HFF-Myc (cell line): ENCODE measurements at places on chromosomes 3 and 15.

DNA sequence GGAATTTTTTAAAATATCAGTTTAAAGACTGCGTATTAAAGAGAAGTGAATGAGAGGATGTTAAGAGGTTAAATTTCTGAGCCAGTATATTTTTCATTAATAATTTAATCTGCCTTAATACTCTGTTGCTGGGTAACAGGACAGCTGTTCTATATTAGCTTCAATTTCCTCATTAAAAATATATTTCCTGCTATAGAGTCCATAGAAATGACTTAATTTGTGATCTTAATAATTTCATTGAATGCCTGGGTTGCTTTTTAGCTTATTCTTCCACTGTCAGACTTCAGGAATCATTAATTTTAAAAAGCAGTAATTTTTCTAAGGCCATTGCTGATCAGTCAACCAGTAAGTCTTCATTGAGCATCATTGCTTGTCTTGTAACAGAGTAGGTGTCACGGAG is 129.0 kb downstream of the THSD4 start:
- no peak for DNase-seq

GRCh38 chr3:172227340-172228035 is 188.1 kb downstream of the FNDC3B start:
- no peak for DNase-seq

GRCh38 chr3:137992592-137992991 is 17.4 kb upstream of the CLDN18 start:
- no peak for DNase-seq

DNA sequence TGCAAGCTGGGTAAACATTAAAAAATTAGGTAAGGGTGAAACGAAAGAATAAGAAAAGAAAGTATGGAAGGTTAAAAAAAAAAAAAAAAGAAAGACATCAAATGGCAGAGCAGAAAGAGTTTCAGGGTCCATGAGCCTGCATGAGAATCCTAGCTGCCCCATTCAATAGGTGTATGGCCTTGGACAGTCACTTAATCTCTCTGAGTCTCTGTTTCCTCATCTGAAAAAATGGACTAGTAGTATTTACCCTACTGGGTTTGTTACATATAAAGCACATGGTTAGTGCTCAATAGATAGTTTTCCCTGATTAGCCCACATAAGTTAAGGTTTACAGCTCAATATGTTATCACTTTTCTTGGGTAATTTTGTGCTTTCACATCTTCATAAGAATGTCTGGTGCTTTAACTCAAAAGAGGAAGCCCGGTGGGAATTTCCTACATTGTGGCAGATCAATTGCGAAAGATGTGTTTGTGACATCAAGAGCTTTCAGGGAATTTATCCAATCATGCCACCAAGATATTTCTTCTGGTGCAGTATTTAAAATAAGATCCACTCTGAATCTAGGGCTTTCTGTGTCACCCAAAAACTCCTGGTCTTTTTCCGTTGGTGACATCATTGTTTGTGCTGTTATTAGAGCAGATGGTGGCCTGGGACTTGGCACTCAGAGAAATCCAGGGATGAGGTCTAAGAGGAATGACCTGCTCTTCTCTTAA is 57.2 kb upstream of the UBE2E1 start:
- no peak for DNase-seq

DNA sequence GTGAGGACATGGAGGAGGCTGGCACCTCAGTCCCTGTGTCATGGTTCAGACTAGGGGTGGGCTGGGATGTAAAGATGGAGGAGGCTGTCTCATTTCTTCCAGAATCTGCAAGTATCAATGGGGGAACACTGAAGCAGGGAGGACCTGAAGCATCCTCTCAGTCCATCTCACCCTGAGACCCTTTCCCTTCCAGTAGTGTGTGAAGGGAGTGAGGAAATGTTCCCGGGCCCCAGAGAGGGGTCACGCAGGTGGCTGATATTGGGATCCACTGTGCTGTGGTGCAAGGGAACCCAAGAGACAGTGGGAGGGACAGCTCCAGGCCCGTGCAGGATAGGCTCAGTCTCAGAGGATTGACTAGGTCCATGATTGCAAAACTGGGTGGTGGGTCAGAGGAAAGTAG is 72.2 kb upstream of the ADPGK start:
- DNase-seq = no peak

- no peak for DNase-seq
Observed at GRCh38 chr15:35756623-35757022, 210.7 kb upstream of the DPH6 start.

DNA sequence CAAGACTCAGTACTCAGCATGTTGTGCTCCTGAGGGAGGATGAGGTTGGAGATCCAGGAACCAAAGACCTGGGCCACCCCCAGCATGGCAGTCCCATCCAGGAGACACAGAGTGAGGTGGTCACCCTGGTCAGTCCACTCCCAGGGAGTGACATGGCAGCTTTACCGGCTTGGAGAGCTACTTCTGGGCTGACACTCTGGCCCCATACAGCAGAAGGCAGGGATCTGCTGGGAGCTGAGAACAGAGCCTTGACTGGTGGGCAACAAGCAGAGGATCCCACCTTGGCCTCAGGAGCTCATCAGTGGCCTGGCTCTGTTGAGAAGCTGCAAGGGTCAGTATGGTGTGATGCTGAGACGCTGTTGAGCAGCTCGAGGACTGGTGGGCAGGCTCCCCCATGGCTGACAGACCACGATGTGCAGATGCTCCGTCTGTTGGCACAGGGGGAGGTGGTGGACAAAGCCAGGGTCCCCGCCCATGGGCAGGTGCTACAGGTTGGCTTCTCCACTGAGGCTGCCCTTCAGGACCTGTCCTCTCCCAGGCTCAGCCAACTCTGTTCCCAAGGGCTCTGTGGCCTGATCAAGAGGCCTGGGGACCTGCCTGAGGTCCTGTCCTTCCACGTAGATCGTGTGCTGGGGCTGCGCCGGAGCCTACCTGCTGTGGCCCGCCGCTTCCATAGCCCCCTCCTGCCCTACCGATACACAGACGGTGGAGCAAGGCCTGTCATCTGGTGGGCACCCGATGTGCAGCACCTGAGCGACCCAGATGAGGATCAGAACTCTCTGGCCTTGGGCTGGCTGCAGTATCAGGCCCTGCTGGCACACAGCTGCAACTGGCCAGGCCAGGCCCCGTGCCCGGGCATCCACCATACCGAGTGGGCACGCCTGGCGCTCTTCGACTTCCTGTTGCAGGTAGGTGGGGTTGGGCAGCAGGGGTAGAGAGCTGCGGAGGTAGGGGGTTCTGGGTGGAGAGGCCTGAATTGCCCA is 53.8 kb downstream of the GASK1A start:
- DNase-seq = no peak

DNA sequence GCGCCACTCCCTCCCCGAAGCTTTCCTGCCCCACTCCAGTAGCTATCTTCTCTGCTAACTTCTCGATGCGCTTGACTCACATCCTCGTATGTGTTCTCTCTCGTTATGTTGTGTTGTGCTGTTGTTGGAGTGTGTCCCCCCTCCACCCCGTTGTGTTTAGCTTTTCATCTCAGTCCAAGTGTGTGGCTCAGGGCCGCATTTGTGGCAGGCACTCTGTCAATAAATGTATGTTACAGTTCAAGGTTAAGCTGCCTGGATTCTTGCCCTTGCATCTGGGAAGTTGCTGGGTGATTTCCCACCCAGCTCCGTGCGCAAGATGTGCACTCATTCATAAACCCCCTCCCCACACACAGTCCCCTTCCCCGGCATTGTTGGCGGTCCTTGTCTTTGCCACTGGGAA is 71.9 kb downstream of the PGPEP1L start:
- DNase-seq = no peak

- no peak for DNase-seq
Observed at GRCh38 chr15:40477642-40478327, 7.0 kb downstream of the CHST14 start.

- DNase-seq = peak; percentile 48
Observed at GRCh38 chr15:59501597-59501996, 63.6 kb downstream of the FAM81A start.

GRCh38 chr3:96466441-96466840 is 348.0 kb upstream of the EPHA6 start:
- no peak for DNase-seq

- no peak for DNase-seq
Observed at GRCh38 chr3:107919239-107919638, 171.6 kb downstream of the CD47 start.

- no peak for DNase-seq
Observed at GRCh38 chr15:52428297-52428696, 100.4 kb downstream of the MYO5A start.

DNA sequence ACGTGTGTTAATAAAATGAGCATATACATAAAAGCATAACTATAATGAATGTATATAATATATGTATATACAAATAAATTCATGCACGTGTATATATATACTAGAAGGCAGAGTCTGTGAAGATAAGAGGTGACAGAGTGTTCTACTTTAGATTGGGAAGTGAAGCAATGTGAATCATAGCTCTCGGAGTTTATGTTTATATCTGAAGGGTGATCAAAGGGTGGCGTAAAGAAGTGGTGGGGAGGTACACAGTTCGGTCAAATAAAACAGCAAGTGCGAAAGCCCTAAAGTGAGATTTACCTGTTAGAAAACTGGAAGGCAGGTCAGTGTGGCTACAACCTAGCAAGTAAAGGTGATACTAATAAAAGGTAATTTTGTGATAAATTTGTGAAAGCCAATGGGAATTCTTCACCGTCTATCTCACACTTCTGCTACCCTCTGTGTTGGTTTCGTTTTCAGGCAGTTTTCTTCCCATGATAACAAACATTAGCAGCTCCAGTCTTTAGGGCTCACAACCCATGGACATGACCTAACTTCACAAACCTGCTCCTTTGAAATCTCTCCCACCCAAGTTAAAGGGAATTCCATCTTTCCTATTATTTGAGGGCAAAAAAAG is 46.7 kb upstream of the BCHE start:
- DNase-seq = no peak

DNA sequence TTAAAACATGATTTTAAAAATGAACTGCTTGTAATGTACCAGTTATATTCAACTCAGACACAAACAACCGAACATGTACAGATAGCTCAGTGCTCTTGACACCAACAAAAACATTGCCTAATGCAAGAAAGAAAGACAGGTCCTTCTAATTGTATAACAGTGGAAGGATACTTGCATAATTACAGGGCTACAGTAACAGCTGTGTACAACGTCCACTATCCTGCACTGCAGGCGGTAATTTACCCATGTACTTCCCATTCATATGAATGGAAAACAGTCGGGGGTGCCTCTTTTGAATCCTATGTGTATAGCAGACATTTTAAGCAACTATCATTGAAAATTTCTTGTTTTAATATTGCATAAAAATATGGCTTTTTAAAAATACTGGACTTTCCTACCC is 41.1 kb upstream of the PLSCR5 start:
- no peak for DNase-seq

- DNase-seq = no peak
Observed at GRCh38 chr15:100332721-100333120, 9.1 kb downstream of the ADAMTS17 start.

DNA sequence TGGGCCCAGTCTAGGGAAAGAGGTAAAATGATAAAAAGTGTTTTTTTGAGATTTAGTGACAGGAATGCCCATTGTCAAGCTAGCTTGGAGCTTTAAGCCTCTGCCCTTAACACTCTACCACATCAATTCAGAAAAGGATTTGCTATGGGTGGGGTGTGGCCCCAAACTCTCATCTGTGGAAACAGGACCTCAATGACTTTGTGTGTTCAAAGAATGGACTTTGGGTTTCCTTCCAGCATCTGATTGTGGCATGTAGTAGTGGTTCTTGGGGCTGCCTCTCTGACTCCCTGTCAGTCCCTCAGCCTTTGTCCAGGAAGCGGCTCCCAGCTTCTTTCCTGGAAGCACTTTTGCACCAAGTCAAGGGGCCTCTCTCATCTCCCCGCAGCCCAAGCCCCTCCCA is 56.1 kb downstream of the CCNL1 start:
- no peak for DNase-seq

DNA sequence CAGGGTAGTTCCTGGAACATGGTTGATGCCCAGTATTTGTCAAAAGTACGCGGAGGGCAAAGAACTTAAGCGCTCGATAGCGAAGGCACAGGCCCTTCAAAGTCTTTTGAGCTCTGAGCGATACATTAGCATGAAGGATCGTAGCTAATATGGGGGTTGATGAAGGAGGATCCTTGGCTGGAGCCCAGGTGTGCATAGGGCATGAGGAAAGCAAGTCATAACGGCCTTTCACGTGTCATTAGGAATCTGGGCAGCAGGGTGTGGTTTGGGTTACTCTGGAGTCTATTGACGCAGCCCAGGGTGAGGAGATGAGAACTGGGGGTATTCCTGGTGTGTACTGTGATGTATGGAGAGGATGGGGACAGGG is 31.7 kb downstream of the SPINK8 start:
- DNase-seq = peak; percentile 14

DNA sequence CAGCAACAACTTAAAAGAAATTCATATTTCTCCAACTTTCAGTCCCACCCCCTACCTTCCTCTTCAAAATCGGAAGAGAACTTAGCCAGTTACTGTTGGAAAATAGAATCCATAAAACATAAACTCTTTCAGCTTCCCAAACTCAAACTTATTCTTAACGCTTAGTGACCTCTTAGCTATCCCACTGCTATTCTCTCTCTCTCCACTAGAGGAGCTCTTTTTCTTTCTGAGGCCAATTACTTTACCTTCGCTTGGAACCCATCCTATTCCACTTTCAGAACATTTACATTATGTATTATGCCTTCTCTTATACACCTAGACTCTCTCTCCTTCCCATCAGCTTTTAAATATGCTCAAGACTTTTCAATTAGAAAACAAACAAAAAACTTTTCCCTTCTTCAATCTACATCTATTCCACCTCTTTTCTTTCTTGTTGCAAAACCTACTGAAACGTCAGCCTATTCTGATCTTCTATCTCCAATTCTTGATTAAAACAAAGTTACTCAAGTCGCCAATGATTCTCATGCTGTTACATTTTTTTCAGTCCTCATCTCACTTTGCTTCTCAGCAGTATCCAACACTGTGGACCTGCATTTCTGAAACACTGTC is 13.4 kb upstream of the GHSR start:
- DNase-seq = peak; percentile 17

- no peak for DNase-seq
Observed at GRCh38 chr3:21544076-21544462, 206.9 kb downstream of the ZNF385D start.

GRCh38 chr3:58308728-58309127 is 2.4 kb downstream of the HTD2 start:
- no peak for DNase-seq

DNA sequence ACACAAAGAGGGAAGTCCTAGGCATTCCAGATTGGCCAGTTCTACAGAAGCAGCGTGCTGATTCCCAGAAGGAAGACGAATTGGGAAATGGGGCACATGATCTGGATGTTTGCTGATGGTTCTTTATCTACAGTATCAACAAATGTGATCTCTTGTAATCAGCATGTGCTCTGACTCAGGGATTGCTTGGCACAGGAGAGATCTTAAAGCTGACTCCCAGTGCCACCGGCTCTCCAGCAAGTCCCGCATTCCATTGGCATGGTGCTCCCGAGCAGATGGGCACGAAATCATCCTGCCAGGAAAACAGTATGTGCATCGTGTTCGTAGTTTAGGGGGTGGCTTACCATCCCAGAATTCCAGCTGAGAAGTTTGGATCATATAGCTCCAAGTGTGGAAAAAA is 259.9 kb upstream of the NR2F2 start:
- DNase-seq = no peak

- DNase-seq = no peak
Observed at GRCh38 chr3:88150806-88151205, 1.0 kb downstream of the C3orf38 start.

GRCh38 chr3:197516517-197516889 is 39.3 kb downstream of the BDH1 start:
- DNase-seq = no peak

- DNase-seq = no peak
Observed at GRCh38 chr3:58609990-58610389, 32.8 kb upstream of the FAM107A start.
